ENCODE measurements at places on chromosomes 6 and 20. TPM values are rescaled to one million over a fixed set of nuclear protein-coding genes. Genes with fewer than 3 reads are reported as not detected.

ATP9A gene
- 66.8 TPM for total RNA-seq

APCDD1L gene
- total RNA-seq = 0.50 TPM

GRCh38 chr20:458776-459175, 3.6 kb downstream of the TBC1D20 start:
- no peak for DNase-seq

GRCh38 chr6:144615870-144616269, 330.7 kb downstream of the UTRN start:
- no peak for DNase-seq

DNA sequence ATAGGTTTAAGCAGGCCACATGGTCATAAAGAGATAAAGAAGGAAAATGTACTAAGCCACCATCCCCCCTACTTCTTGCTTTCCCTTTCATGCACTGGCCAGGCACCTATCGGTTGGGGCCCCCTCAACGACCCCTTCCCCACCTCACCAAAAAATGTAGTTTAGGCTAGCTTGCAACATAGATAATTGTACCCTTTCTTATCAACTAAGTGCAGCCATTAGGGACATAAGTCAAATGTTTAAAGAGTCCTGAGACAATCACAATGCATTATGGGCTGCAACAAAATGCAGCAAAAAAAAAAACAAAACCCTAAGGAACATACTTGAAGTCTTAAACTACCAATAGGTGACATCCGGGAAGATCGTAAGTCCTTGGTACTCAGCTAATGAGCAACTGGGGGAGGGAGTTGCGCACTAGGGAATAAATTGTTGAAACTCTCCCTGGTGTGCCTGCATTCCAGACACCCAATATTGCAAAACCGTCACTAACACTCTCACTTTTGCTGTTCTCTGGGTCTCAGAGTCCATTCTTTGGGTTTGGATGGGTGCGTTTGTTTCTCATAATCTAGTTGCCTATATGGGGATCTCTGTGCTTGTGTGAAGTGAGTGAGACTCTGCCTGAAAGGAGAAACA, 12.4 kb upstream of the HLA-G start:
- DNase-seq = no peak

DNA sequence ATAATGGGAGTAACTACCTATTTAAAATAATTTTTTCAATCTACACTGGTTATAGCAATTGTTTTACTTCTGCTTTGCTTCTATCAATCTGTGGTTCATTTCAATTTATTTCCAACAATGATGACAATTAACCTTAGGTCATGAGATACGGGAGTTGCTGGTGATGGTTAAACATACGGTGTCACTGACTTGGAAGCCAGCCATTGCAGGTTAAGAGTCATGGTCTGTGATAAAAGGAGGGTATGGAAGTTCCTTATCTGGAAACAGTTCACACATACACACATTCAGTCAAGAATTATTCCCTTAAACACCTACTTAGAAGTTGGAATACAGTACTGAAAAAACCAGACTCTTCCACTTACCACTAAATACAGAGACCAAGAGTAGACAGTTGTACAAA, 180.0 kb downstream of the KIF16B start:
- DNase-seq = no peak

GRCh38 chr6:100504786-100505737, 40.3 kb upstream of the SIM1 start:
- DNase-seq = no peak

DNA sequence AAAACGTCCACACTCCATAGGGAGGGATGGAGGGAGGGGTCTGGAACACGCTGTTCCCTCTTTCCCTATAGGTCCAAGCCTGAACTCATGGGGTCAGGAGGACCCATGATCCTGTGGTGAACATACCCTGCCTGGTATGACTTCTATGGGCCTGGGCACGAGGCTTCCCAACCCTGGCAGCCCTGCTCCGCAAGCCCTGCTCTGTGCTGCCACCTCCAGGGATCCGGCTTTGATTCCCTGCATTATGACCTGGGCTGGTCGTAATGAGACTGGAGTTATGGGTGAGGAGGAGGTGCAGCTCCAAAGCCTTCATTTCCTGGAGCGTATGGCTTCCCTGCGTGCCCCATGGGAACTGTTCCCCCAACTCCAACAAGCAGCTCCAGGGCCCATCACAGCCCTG, 54.9 kb downstream of the CDH22 start:
- DNase-seq = peak; percentile 34

DNA sequence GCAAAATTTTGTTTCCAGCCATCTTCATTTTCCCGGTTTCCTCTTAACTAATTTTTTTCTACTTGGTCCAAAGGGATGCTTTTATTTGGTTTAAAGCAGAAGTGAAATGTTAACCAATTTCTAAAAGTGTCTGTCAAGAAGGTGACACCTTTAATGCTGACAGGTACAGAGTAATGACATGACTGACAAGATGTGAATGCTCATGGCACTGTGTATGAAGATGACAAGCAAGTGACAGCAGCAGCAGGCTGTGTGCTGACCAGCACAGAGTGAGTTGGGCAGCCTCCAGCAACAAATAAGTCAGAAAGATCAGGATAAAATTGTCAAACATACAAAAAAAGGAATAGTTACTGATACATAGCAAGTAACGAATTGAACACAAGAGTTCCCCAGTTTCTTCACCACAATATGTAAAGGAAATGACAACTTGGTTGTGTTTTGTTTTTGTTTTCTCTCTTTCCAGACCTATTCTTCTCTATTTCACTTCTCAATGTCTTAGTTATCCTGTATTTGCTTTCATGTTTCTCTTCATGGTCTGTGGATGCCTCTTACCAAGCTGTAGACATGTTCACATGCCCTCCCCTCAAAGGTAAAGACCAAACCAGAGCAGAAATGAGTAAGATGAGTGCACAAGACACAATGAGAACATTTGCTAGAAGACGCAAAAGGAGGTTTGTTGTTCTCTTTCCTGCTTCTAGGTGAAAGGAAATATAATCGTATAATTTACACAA, 174.9 kb downstream of the FRK start:
- DNase-seq = no peak

THBS2 gene
- total RNA-seq = 13.6 TPM

- DNase-seq = no peak
Observed at GRCh38 chr20:63848003-63848911, 13.0 kb upstream of the ABHD16B start.

PAK5 gene
- not detected for total RNA-seq

MTFR2 gene
- total RNA-seq = 3.1 TPM

C6orf141 gene
- 7.6 TPM for total RNA-seq

DNA sequence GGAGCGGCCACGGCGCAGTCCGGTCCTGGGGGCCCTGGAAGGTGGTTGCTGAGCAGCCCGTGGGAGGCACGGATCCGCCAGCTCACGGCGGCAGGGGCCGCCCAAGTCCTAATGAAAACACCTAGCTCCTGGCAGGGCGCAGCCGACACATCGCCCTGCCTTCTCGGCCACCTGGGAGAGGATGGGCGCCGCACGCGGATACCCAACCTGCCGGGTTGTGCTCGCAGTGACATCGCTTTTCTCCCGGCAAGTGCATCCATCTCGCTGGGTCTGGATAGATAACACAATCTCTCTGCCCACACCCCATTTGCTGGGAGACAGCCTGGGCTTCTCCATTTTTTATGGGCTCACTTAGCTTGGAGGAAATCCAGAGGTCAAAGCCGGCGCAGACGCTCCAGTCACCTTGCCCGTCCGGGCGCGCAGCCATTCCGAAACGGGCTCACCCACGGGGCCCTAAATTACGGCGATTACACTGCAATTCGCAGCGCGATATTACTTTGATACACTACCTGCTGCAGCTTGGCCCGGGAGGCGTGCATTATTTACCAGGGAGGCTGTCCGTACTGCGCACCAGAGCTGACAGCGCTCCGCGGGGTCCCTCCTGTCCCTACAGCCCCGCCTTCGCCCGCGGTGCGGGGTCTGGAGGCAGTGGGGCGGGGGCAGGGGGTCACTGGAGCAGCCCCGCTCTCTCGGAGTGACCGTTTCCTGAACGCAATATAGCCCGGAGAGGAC, 36.2 kb upstream of the CCDC167 start:
- peak; percentile 22 for DNase-seq

RPRD1B gene
- 34.9 TPM for total RNA-seq

SLC24A3 gene
- total RNA-seq = 3.2 TPM

DNA sequence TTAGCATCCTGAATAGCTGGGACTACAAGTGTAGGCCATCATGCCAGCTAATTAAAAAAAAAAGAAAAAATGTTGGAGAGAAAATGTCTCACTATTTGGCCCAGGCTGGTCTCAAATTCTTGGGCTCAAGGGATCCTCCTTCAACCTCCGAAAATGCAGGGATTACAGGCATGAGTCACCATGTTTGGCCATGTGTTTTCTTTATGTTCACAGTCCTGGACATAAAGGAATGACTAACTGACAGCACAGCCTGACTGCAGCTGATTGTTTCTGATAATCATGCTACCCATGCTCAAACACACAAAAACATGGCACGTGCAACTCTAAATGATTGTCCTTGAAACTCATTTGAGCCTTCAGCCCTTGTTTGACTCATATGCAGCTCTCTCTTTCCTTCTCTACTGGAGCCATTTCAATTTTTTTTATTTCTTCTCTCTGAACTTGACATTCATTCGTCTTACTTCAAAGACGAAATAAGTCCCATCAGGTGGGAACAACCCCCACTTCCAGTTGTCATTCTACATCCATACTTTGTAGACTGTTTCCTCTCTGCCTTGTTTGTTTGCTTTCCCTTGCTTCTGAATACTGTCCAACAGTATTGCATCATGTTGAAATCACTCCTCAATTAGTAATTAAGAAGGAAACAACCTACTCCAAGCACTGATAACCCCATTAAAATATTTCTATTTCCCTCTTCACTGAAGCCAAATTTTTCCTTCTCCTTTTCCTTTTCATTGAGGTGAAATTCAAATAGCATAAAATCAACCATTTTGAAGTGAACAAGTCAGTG, 413.0 kb downstream of the BMP2 start:
- DNase-seq = no peak

LZTS3 gene
- total RNA-seq = 5.5 TPM
